ENCODE measurements at places on chromosomes 13 and 19. TPM values are rescaled to one million over a fixed set of nuclear protein-coding genes. Genes with fewer than 3 reads are reported as not detected.

CARM1 gene
- 93.7 TPM for total RNA-seq

STOML3 gene
- total RNA-seq = not detected

INTS6 gene
- total RNA-seq = 63.5 TPM

IGLON5 gene
- total RNA-seq = 1.8 TPM

SIGLEC10 gene
- total RNA-seq = 2.3 TPM

MAB21L1 gene
- total RNA-seq = not detected

PRODH2 gene
- total RNA-seq = not detected

ZNF536 gene
- total RNA-seq = not detected

KLK2 gene
- total RNA-seq = 0.75 TPM

FUT2 gene
- not detected for total RNA-seq

CEACAM19 gene
- 0.86 TPM for total RNA-seq

CDC42EP5 gene
- 0.61 TPM for total RNA-seq

SCN1B gene
- total RNA-seq = 0.96 TPM
